Hematopoietic multipotent progenitor cell (in vitro differentiated cells): ENCODE measurements at places on chromosomes 16 and 17.

- no peak for DNase-seq
Measured at GRCh38 chr17:40694584-40694983, 9.0 kb downstream of the KRT24 start.

GRCh38 chr16:89031715-89032659 is 55.0 kb upstream of the CBFA2T3 start:
- peak; percentile 97 for DNase-seq

DNA sequence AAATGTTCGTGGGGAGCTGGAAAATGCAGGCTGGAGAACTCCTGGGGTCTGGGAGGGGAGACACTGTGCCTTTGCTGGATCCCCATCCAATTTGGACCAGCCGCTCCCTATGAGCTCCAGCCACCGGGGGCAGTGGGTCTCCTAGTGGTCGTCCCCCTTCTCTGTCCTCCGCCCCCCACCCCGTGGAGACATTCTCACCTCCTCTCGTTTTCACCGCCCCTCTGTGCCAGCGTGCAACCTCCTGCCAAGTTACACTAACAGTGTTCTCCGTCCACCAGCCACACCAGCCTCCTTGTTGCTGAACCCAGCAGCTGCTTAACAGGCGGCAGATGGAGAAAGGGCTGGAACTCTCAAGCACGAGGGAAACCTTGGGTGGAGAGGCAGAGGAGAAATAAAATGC is 67.4 kb upstream of the SOX9 start:
- no peak for DNase-seq

GRCh38 chr16:67312719-67313118 is 13.8 kb downstream of the KCTD19 start:
- DNase-seq: no peak

- no peak for DNase-seq
Measured at GRCh38 chr16:66115373-66115772, 251.1 kb upstream of the CDH5 start.

DNA sequence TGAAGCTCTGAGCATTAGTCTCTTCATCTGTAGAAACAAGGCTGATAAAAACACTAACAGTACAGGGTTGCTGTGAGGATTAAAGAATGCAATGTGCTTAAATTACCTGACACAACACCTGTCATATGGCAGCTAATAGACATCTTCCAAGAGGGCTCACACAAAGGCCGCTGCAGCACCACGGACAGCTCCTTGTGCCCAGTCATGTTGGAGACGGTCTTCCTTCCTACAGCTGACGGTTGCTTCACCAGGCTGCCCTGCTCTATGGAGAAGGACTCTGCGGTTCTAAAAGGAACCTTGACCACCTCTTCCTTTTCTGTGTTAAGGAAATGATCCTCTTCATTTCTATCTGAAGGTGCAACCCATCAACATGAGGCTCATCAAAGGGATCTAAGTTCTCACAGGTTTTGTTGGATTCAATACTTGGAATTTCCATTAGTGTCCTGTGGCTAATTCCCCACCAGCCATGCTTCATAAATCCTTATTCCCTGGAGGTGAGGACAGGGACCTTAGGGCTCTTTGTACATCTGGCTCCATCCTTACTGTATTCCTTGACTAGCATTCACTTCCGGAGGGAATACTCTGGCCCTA is 138.9 kb upstream of the CES5A start:
- DNase-seq: peak; percentile 68

GRCh38 chr17:81251094-81251708 is 12.1 kb downstream of the NDUFAF8 start:
- DNase-seq: no peak

DNA sequence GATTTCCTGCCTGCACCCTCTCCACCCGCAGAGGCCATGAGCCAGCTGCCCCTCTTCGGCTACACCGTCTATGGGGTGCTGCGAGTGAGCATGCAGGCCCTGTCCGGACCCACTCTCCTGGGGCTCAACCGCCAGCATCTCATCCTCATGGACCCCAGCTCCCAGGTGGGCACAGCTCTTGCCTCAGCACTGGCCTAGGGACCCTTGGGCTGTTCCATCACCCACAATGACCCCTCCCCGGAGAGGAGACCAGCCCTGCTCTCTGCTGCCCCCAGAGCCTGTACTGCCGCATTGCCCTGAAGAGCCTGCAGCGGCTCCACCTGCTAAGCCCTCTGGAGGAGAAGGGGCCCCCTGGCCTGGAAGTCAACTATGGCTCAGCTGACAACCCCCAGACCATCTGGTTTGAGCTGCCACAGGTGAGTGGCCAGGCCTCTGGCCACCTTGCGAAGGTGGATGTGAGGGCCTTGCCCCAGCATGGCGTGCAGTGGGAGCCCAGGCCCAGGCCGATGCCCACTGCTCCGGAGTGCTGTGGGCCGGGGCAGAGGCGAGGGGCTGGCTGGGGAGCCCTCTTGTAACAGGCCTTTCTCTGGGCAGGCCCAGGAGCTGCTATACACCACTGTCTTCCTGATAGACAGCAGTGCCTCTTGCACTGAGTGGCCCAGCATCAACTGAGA is 7.3 kb upstream of the SMIM5 start:
- peak; percentile 55 for DNase-seq

- no peak for DNase-seq
Measured at GRCh38 chr16:87203060-87203656, 114.0 kb downstream of the C16orf95 start.

- DNase-seq: no peak
Measured at GRCh38 chr16:84214451-84215066, 23.6 kb downstream of the ADAD2 start.

DNA sequence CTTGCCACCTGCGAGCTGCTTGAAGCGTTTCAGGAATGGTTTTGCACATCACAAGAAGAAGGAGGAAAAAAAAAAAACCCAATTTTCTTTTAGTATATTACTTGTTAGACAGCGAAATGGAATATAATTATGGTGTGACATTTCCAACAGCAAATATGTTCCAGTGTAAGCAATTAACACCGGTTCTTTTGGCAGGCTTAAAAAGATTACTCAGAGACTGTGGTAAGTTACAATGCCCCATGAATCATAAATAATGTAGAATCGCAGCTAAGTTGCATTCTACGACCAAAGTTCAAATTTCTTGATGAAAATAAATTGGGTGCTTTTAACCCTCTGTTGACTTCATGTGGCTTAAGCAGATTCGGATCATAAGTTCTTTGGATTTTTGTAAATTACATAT is 245.2 kb downstream of the XYLT1 start:
- peak; percentile 22 for DNase-seq
